ENCODE measurements at places on chromosomes 7 and 10.

DNA sequence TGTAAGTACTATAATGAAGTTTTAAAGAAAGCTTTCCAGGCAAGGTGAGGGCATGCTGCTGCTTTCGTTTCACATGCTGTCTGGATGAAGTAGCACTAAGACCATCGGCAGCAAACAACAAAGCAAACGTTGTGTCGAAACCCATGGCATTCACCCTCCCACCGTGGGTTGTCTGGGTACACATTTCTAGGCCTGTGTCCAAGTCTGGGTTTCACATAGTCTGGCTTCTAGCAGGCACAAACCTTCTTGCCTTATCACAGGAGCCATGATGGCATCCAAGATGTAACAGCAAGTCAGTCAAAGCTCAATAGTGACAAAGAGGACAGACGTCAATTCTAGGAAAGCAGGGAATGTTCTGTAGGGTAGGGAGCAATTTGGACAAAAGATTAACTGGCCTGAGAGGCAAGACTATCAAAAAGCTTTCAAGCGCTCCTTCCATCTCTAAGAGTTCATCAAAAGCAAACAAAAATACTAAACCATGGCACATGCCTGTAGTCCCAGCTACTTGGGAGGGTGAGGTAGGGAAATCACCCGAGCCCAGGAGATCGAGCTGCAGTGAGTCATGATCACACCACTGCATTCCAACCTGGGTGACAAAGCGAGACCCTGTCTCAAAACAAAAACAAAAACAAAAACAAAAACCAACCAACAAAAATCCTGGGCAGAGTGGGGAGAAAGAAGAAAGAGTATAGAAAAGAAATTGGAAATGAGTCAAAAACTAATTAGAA lies 42.7 kb downstream of the PAXIP1 start:
- no peak for DNase-seq

DNA sequence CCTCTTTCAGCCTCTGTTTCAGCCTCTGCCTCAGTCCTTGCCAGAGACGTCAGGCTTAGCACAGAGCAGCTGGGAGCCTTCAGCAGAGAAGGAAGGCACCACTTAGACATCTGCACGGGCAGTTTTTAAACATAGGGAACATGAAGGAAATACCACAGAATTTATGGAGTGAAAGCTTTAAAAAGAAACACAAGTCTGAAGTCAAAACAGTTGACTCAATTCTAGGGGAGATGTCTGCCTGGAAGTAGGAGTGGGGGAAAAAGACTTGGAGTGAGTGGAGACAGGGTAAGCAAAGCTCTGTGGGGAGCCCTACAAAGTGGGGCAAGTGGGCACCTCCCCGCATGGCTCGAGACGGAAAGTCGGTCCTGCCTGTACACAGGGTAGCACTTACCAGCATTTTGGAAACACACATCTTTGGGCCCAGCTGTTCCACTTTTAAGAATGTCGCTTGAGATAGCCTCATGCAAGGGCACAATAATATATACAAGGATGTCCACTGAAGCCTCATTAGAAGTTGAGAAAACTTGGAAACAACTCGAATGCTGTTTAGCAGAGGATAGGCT lies 5.0 kb upstream of the TBXAS1 start:
- DNase-seq = no peak

GRCh38 chr7:13262929-13263530 lies 575.6 kb downstream of the ARL4A start:
- peak; percentile 59 for DNase-seq

DNA sequence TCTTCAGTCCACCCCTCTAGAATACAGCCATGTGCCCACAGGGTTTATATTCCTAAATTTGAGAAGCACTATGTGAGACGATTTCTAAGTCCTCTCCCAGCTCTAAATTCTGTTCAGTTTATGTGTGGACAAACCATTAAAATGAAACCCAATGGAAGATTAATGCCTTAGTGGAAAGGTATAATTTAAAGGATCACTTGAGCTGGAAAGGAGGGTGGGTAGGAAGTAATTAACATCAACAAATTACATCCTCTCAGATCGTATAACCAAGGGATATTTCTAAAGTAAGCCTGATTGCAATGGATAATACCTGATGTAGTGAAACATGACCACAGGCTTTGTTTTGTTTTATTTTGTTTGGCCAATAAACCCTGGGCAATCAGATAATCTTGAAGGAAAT lies 511.0 kb upstream of the COBL start:
- no peak for DNase-seq

DNA sequence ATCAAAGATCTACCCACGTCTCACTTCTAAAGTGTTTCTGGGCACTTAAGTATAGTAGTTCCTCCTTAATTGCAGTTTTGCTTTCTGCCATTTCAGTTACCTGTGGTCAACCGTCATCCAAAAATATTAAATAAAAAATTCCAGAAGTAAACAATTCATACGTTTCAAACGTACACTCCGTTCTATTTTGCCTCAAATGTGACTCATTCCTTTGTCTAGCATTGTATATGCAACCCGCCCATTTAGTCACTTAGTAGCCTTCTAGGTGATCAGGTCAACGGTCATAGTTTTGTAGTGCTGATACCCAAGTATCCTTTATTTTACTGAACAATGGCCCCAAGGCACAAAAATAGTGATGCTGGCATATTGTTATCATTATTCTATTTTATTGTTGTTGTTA lies 33.8 kb downstream of the HGF start:
- no peak for DNase-seq

DNA sequence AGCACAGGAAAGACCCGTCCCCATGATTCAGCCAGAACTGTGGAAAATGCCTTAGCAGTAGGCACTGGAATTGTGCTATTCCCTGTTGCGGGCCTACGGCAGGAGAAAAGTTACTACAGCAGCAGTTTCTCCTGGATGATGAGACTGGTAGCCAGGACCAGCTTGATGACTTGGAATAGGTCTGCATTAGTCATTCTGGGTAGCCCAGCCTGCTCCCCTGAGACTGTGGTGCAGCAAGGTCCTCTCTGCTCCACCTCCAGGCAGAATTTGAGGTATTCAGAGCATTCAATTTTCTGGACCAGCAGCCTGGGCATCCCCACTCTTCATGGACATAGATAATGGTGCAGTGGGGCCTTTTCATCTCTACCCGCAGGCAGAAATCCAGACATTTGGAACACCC lies 490.0 kb downstream of the SH2D4B start:
- DNase-seq = no peak

DNA sequence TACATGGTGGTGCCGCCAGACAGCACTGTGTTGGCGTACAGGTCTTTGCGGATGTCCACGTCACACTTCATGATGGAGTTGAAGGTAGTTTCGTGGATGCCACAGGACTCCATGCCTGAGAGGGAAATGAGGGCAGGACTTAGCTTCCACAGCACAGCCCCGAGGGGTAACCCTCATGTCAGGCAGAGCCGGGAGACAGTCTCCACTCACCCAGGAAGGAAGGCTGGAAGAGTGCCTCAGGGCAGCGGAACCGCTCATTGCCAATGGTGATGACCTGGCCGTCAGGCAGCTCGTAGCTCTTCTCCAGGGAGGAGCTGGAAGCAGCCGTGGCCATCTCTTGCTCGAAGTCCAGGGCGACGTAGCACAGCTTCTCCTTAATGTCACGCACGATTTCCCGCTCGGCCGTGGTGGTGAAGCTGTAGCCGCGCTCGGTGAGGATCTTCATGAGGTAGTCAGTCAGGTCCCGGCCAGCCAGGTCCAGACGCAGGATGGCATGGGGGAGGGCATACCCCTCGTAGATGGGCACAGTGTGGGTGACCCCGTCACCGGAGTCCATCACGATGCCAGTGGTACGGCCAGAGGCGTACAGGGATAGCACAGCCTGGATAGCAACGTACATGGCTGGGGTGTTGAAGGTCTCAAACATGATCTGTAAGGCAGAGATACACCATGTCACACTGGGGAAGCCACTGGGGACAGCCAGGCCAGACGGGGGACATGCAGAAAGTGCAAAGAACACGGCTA lies 104.6 kb upstream of the TNRC18 start:
- DNase-seq = no peak

DNA sequence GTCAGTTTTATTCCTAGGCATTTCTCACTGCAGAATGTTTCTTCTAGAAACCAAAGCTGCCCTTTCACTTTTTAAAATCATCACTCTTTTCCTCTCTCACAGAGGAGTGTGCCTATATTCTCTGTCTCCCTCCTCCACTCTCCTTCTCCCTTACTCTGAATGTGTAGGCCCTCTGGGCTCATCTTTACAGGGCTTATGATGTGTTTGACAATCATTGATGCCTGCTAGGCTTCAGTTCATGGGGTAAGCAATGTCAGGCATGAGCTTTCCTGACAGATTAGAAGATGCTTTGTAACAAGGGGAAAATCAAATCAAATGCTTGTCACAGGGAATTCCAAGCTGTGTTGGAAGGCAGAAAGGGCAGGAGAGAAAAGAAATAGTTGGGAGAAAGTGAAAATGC lies 742.9 kb downstream of the SORCS3 start:
- no peak for DNase-seq

- no peak for DNase-seq
These were observed 122.3 kb downstream of the TRIL start for GRCh38 chr7:28835800-28836199.

DNA sequence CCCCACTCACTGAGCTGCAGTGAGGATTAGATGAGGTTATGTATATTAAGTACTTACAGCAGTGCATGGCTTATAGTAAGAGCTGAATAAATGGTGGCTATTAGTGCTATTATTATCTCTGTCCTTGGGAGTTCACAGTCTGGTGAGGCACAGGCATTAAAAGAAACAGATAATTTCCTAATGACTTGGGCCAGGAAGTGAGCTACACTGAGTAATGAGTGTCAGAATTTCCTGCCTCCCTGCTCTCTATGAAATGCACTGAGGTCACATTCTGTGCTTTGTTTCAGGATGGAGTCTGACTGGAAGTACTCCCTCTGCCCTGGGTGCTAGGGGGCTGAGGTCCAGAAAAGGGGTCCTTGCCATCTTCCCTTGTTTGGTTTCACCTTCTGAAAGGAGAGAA lies 48.7 kb upstream of the LOXL4 start:
- no peak for DNase-seq

DNA sequence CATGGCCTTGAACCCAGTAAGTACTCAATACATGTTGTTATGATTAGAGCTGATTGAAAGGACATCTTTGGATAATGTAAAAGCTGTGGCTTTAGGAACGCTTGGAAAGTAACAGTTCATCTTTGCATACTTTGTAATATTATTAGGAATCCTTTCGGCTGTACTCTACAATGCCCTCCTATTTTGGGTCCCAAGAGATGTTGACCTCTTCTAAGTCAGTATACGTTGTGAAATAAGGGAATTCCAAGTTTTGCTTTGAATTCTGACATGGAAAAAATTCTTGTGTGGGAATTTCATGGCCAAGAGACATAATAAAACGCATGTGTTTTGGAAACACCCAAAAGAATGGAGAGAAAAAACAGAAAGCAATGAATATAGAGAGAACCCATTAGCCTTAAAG lies 7.7 kb downstream of the AGR3 start:
- DNase-seq = no peak

DNA sequence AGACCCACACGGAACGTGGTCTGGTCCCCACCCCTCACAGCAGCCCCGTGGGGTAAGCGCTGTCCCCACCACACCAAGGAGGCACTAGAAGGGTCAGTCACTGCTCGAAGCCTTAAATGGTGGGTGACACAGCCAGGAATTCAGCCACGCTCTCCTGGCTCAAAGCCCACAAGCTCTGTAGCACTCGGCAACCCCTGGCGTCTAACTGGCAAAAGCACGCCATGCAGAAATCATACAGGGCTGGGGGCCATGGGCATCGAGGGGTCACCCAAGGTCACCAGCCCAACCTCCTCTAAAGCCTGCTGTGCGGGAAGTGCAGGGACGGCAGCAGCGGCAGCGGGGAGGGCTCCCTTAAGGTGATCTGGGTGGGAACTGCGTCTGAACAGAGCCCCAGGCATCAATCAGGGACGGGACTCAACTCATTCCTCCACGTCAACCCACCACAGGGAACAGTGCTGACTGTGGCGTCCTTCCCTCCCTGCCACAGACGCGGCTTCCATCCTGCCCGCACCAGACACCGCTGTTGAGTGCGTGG lies 7.8 kb downstream of the GPER1 start:
- no peak for DNase-seq

GRCh38 chr10:58054881-58055280 lies 212.8 kb downstream of the IPMK start:
- DNase-seq = no peak

- no peak for DNase-seq
These were observed 412.5 kb upstream of the SEMA3C start for GRCh38 chr7:81331061-81332018.

DNA sequence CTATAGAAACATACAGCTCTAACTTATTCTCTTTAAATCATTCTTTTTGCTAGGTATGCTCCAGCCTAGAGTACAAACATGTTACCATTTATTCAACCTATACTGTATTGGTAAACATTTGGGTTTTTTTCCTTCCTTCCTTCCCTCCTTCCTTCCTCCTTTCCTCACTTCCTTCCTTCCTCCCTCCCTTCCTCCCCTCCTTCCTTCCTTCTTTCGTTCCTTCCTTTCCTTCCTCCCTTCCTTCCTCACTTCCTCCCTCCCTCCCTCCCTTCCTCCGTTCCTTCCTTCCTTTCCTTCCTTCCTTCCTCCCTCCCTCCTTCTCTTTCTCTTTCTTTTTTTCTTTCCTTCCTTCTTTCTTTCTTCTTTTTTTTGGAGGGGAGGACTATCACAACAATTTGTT lies 286.7 kb upstream of the PRKCQ start:
- no peak for DNase-seq

DNA sequence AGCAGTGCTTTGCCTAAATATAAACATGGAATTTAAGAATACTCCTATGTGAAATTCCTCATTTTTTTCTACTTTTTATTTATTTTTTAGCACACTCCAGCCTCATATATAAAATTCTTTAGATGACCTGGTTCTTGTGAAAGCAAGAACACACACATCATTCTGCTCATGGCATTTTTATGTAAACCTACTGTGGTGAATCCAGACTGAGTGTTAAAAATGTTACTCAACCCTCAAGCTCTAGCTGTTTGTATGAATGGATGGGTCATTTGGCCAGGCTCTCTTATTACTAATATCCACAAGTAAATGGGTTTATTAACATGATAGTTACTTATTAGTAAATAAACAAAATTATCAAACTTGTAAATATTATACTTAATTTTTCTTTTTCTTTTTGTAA lies 551.7 kb upstream of the LRRN3 start:
- DNase-seq = no peak

- DNase-seq = no peak
These were observed 19.9 kb upstream of the GPR141 start for GRCh38 chr7:37663693-37664092.

DNA sequence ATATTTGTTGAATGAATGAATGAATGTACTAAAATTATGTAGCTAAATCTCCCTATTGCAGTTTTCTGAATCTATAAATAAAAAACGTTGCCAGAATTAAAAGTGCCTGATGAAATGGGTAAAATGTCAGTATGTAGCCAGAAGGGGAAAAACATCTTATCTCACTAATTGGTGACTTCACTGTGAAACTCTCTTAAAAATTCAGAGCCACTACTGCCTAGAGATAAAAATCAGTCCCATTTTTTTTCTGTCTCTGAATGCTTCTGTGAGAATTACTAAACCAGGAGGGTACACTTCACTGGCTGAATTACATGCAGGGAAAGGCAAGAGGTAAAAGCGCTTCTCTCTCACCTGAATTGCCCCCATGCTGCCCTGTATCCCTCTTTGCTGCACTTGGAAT lies 69.6 kb upstream of the HPS1 start:
- no peak for DNase-seq

- DNase-seq = no peak
These were observed 18.4 kb downstream of the CTBP2 start for GRCh38 chr10:125141860-125142484.

All from HAP-1 (cell line).